MM.1S (cell line): ENCODE measurements at places on chromosomes 5 and 9.

DNA sequence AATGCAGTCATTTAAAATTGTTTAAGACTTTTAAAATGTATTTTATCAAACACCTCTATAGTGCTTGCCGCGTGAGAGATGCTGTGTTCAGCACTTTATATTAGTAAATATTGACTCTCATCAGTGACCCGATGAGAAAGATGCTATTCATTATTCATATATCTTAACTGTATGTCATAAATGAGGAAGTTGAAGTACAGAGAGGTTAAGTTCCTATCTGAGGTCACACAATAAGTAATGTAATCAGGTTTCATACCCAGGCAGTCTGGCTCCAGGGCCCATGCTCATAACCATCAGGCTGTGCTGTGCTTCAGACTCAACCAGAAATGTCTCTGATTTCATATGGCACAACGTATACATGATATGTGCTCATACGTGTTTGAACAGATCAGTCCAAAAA is 119.0 kb downstream of the SV2C start:
- H3K4me3 ChIP-seq, result no peak overlapping the region
- no peaks in the 10 kb centered on the region for H3K4me1 ChIP-seq
- no peaks in the 10 kb centered on the region for H3K27me3 ChIP-seq
- no peak overlapping the region for H3K27ac ChIP-seq

DNA sequence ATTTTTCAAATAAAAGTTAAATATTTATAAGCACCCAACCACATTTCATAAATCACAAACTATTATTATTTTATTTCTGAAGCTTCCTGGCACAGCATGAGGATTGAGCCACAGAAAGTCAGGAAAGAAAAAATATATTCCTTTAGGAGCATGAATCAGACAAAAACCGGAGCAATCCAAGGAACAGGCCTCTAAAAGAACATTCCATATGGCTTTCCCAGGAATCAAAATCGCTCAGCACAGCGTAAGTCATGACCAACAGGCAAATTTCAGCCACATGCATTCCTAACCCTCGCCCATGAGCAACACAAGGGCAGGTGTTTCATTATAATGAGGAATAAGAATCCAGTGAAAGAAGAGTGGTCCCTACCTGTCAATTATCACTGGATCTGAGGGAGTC is 26.7 kb downstream of the EBF1 start:
- no peaks in the 10 kb centered on the region for H3K36me3 ChIP-seq
- H3K27me3 ChIP-seq, result no peaks in the 10 kb centered on the region
- no peak for DNase-seq
- H3K4me1 ChIP-seq, result no peaks in the 10 kb centered on the region

GRCh38 chr5:167797933-167798332 is 493.5 kb upstream of the WWC1 start:
- H3K27me3 ChIP-seq, result no peaks in the 10 kb centered on the region
- no peak overlapping the region for H3K4me3 ChIP-seq
- no peaks in the 10 kb centered on the region for H3K4me1 ChIP-seq
- H3K36me3 ChIP-seq, result no peaks in the 10 kb centered on the region
- H3K27ac ChIP-seq, result no peak overlapping the region

DNA sequence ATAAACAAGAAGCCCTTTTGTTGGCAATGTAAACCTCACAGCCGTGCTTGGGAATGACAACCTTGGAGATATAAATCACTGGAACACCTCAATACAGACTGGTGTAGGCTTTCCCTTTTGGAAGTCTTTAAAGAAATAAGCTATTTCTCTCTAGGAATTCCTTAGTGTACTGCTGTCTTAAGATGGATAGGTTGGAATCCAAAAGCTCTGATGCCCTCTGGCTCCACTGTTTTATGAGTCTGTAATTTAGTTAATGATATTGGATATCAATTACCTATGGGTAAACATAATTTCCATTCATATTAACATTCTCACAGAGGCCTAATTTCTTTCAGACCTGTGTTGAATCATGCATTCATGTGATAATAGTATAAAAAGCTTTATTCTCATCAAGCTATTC is 435.9 kb upstream of the MPDZ start:
- no peaks in the 10 kb centered on the region for H3K36me3 ChIP-seq
- H3K4me3 ChIP-seq, result no peak overlapping the region
- H3K4me1 ChIP-seq, result peaks cover 11% of the 10 kb centered on the region; the same call in 1 of the 2 replicates
- no peak overlapping the region for H3K27ac ChIP-seq
- H3K27me3 ChIP-seq, result no peaks in the 10 kb centered on the region

GRCh38 chr9:73116031-73116430 is 35.6 kb upstream of the ANXA1 start:
- H3K27ac ChIP-seq, result no peak overlapping the region
- no peaks in the 10 kb centered on the region for H3K36me3 ChIP-seq

- no peak overlapping the region for H3K4me3 ChIP-seq
- no peaks in the 10 kb centered on the region for H3K27me3 ChIP-seq
- no peak for DNase-seq
- no peak overlapping the region for H3K27ac ChIP-seq
These were observed 157.2 kb upstream of the ISL1 start for GRCh38 chr5:51225789-51226742.

- H3K27me3 ChIP-seq, result no peaks in the 10 kb centered on the region
- no peak overlapping the region for H3K4me3 ChIP-seq
- DNase-seq, result no peak
- no peaks in the 10 kb centered on the region for H3K36me3 ChIP-seq
These were observed 99.5 kb upstream of the PRSS3 start for GRCh38 chr9:33695856-33696255.

- no peak overlapping the region for H3K27ac ChIP-seq
- no peak for DNase-seq
- H3K4me1 ChIP-seq, result no peaks in the 10 kb centered on the region
- H3K36me3 ChIP-seq, result no peaks in the 10 kb centered on the region
- H3K27me3 ChIP-seq, result no peaks in the 10 kb centered on the region
These were observed 308.2 kb upstream of the PRR16 start for GRCh38 chr5:120155873-120156272.
